ENCODE measurements at places on chromosomes 2 and 18.

- no peak for DNase-seq
Observed at GRCh38 chr2:200585730-200586643, at the start of gene AOX1. Gene AOX1 (plus strand): TSS chr2:200586014. CDS start chr2:200586109, 95 bp downstream.

GRCh38 chr2:139159177-139159576 lies 379.0 kb upstream of the NXPH2 start:
- DNase-seq = no peak

DNA sequence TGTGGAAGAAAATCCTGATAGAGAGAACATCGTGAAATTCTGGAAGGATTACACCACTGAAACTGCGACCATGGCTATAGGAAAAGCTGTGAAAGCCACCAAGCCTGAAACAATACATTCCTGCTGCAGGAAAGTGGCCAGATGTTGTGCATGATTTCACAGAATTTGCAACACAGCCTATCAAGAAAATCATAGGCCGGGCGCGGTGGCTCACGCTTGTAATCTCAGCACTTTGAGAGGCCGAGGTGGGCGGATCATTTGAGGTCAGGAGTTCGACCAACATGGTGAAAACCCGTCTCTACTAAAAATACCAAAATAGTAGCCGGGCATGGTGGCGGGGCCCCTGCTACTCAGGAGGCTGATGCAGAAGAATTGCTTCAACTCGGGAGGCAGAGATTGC lies 360.2 kb downstream of the CDH7 start:
- no peak for DNase-seq

DNA sequence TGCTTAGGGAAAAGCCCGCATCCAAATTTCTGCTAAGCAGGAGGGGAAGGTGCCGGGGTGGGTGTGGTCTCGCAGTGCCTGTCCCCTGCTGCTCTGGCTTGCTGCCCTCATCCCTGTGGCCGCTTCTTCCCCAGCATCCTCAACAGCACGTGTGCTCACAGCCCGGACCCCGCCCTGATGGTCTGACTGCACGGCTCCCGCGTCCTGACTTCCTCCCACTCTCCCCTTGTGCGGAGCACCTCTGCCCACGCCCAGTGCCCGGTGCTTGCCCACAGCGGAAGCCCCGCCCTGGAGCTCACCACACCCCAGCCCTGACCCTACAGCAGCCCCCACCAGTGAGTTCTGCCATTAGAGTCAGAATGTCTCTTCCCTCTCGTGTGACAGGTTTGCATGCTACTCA lies 277.9 kb downstream of the NDUFA10 start:
- no peak for DNase-seq

- no peak for DNase-seq
Observed at GRCh38 chr18:3930126-3931012, 480.4 kb downstream of the TGIF1 start.

GRCh38 chr2:86194751-86195054 lies 559 bp downstream of the IMMT start:
- DNase-seq = no peak

DNA sequence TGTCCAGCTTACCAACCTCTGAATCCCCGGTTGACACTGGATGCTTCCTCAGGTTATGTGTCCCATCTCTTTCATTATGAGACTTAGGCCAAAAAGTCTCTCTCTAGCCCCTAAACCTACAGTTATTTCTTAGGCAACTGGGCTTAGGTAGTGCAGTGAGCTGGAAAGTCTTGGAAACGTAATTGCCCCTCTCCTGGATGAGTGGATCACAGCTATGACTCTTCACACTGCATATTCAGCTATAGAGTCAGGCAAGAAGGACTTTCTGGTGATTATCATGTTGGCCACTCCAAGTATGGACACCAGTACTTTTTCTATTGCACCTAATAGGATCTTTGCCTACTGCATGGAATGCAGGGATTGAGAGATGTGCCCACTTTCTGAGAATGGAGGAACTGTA lies 458.3 kb upstream of the CELF4 start:
- no peak for DNase-seq

Data from NCI-H1105 (cell line).